ENCODE measurements at places on chromosomes 2 and 18. TPM values are rescaled to one million over a fixed set of nuclear protein-coding genes. Genes with fewer than 3 reads are reported as not detected.

The TRABD2A gene
- polyA plus RNA-seq: 0.63 TPM

The EN1 gene
- 6.6 TPM for polyA plus RNA-seq

The TMEM182 gene
- polyA plus RNA-seq: 90.4 TPM

The EIF2B4 gene
- polyA plus RNA-seq: 31.6 TPM

The TSPYL6 gene
- not detected for polyA plus RNA-seq

The ARHGAP28 gene
- 26.8 TPM for polyA plus RNA-seq

The WNT10A gene
- 0.07 TPM for polyA plus RNA-seq

The SPEG gene
- 66.5 TPM for polyA plus RNA-seq

- no peak for DNase-seq
Observed at GRCh38 chr2:66478299-66478698, 43.4 kb downstream of the MEIS1 start.

- DNase-seq: peak; percentile 9
Observed at GRCh38 chr2:202771741-202772460, 99.7 kb downstream of the ICA1L start.

DNA sequence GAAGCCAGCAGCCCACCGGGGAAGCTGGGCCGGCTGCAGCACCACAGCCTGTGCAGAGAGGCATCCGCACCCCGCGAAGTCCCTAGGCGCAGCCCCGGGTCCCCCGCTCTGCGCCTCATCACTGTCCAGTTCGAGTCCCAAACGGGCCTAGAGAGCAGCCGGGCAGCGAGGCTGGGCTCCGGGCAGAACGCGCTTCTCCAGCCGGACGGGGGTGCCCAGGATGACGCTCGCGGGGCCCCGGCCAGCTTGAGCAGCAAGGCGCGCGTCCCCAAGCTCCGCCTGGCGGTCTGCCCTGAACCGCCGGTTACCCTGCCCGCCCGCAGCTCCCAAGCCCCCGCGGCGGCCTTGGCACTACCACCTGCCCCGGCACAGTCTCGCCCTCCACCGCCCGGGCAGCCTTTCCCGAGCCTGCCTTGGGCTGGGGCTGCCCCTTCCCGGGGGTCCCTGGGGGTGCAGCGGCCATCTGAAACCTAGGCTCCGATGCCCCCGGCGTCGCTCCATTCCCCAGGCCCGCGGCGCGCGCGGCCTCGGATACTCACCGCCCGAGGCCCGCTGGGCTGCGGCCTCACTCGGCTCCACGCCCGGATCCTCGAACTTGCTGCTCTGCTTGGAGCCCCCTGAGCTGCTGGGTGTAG lies 591 bp downstream of the SLC16A14 start:
- peak; percentile 57 for DNase-seq

DNA sequence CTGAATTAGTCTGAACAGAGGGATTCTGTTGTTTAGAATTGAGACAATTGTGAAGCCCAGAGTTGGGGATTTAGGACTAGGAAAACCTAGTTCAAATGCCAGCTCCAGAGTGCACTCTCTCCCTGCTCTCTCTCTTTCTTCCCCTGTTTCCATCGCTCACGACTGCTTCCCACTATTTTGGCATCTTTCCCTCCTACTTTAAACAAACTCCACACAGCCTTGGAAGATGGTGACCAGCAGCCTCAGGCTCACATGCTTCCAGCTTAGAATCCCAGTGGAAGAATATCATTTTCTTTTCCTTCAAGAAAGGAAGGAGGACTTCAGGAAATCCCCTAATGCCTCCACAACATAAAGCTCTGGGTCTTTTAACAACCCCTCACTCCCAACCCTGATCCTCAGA lies 6.1 kb upstream of the DNMT3A start:
- DNase-seq: peak; percentile 46

GRCh38 chr2:135829378-135830135 lies 7.4 kb downstream of the LCT start:
- DNase-seq: no peak

- no peak for DNase-seq
Observed at GRCh38 chr2:191010887-191011885, 2.8 kb downstream of the STAT1 start.

DNA sequence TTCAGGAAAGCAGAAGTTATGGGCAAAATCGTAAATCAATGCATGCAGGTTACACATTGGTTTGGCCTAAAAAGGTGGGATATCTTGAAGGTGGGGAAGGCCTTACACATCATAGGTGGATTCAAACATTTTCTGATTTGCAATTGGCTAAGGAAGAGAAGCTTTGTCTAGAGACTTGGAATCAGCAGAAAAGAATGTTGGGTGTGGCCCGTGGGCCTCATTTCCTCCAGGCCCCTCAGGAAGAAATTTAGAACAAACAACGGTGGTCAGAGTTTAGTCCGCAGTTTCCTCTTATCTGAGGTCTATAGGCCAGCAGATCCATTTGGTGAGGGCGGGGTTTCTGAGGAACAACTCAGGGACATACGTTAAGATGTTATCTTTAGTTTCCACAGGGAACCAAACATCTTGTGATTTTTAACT lies 50.9 kb upstream of the AFF3 start:
- DNase-seq: no peak

- DNase-seq: no peak
Observed at GRCh38 chr18:79989195-79989497, 783 bp upstream of the TXNL4A start.

GRCh38 chr2:190180313-190181122 lies 118.0 kb upstream of the MSTN start:
- DNase-seq: peak; percentile 80

GRCh38 chr18:78876868-78877267 lies 102.8 kb upstream of the SALL3 start:
- no peak for DNase-seq

DNA sequence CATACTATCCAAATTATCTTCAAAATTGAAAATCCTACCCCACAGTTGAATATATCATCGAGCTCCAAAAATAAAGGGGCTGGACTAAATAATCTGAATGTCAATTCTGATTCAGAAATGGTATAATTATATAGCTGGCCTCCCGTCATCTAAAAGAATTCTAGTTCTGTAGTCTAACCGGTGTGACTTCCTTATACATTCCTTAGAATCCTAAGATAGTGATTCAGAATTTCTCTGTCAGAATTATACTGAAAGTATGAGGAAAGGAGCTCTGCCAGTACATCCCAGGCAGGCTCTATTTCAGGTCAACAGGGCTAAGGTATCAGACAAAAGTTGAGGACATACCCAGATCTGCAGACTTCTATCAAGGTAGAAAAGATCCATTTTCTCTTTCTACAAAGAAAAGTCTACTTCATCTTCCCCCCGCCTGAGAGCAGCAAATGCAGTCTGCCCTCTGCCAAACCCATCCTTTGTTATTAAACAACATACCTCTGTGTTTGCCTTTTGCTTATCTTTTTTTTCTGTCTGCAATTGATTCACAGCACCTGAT lies 128.5 kb downstream of the METTL4 start:
- no peak for DNase-seq

DNA sequence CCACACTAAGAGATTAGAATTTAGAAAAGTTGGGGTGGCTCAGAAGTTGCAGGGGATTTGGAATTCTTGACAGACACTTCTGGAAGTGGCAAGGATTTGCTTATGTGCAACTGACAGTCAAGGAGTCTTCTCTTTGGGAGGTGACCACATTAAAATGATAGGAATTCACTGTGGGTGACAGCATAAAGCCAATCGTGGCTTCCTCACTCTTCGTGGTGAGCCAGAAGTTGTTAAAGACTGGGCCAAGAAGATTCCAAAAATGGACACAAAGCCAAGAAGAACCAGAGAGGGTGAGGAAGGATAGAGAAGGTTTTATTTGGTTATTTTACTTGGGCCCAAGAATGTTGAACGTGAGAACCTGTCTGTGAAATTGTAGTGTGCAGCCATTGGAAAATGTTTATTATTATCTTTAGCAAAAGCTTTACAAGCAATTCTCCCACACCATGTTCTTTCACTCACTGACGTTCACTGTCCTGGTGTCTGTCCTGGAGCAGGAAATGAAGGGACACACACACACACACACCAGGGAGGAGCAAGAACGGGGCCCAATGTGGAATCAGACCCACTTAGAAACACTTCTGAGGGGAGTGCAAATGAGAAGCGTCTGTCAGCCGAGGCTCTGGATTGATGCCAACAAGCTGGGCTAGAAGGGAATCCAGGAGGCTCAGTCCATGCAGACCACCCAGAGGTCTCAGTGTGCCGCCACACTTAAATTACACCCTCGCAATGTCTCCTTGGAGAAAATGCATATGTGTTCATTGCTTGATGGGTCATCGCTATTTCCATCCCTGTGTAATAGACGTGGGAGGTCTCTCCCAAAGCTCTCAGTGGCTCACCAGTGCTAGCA lies 37.2 kb downstream of the STEAP3 start:
- no peak for DNase-seq

DNA sequence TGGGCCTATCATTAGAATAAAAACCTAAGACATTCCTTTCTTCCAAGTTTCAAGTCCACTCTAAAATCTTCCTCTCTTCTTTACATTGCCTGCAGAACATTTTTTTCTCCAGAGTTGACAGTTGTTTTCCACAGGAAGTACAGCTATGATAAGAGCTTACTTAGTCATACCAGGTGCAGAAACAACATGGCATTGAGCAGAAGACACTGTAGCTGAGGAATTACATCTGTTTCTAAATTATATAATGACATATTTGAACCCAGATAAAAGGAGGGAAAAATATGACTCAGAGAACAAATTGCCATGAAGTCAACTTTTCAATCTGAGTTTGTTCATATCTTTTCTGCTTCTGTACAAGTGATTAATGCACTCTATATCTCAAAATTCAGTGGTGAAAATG lies 30.2 kb downstream of the CMPK2 start:
- no peak for DNase-seq

- peak; percentile 64 for DNase-seq
Observed at GRCh38 chr18:44898498-44898897, 217.8 kb downstream of the SETBP1 start.

DNA sequence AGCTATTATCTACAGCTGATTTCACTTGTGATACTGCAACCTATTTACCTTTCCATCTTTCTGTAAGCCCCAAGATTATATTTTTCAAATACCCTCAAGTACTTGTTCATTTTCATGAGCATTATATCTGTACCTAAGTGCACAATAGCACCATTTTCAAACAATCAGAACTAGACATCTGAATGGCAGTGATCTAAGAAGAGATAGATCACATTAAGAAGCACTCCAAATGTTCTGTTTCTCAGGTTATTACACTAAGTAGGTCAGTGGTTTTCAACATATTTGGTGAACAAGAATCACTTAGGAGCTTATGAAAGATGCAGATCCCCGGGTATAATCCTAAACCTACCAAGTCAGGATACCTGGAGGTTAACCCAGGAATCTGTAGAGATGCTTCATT lies 872.7 kb downstream of the DCDC2C start:
- DNase-seq: no peak

- DNase-seq: no peak
Observed at GRCh38 chr2:199692489-199692888, 158.5 kb downstream of the FTCDNL1 start.

DNA sequence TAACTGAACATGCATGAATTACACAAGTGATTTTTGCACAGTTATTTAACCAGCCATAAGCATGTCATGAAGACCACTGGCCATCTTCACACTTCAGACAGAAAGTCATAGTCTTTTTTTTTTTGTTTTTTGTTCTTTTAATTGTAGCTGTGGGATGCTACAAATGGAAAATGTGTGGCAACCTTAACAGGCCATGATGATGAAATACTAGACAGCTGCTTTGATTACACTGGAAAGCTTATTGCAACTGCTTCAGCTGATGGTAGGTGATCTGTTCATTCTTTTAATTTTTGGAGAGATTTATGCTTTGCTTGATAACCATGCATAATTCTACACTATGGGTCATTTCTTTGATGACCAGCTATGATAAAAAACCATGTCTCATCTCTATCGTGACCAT lies 35.6 kb downstream of the DAW1 start:
- no peak for DNase-seq

DNA sequence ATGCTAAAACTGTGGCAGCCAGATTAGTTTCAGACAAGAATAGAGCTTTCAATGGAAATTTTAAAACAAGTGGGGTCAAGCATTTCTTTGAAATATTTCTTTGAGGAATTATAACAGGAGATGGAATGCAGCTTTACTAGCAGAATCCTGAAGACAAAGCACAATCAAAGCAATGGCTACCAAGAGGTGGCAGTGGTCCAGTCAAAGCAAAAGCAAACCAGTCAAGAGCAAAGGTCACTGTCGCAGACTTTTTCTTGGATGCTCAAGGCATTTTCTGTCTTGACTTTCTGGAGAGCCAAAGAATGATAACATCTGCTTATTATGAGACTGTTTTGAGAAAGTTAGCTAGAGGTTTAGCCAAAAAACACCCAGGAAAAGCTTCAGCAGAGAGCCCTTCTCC lies 351.2 kb upstream of the DLGAP1 start:
- peak; percentile 6 for DNase-seq

DNA sequence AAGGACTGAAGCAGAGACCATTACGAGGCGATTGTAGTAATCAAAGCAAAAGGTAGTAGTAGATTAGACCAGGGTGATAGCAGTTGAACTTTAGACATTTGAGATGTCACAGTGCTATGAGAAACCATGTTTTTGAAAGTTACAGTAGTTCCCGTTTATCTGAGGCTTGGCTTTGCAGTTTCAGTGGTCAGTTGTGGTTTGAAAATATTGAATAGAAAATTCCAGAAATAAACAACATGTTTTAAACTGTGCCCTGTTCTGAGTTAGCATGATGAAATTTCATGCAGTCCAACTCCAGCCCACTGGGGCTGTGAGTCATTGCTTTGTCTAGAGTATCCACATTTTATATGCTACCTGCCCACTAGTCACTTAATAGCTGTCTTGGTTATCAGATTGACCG lies 47.5 kb downstream of the ZNF638 start:
- no peak for DNase-seq

GRCh38 chr18:48222118-48222517 lies 187.1 kb downstream of the ZBTB7C start:
- DNase-seq: peak; percentile 80

GRCh38 chr2:43348908-43349661 lies 122.7 kb upstream of the ZFP36L2 start:
- DNase-seq: peak; percentile 85

DNA sequence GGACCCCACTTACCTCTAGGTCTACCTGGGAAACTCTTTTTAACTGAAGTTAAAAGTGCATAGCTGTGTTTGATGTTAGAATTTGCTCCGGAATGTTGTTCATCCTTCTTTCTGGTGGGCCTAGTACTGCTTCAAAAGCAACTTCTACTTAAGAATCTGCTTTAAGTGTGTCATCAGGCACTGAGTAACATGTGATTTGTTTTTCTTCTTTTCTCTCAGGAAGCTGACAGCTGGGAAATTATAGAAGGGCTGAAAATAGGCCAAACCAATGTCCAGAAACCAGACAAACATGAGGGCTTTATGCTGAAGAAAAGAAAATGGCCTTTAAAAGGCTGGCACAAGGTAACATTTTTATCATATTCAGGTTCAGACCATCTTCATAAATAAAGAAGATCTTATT lies 122.9 kb downstream of the PRKRA start:
- peak; percentile 53 for DNase-seq

DNA sequence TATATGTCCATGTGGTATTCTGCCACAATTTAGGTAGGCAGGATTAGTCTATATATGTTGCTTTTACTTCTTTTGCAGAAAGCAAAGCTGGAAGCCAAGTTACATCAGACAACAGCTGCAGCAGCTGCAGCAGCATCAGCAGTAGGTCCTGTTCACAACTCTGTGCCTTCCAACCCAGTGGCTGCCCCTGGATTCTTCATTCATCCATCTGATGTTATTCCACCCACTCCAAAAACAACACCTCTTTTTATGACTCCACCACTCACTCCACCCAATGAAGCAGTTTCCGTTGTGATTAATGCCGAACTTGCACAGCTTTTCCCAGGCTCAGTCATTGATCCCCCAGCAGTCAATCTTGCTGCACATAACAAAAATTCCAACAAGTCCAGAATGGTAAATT lies 107.6 kb downstream of the BIRC6 start:
- DNase-seq: peak; percentile 53
